ENCODE measurements at places on chromosomes 12 and 14.

GRCh38 chr12:96617178-96617577, 127.8 kb downstream of the CFAP54 start:
- no peak for ATAC-seq

DNA sequence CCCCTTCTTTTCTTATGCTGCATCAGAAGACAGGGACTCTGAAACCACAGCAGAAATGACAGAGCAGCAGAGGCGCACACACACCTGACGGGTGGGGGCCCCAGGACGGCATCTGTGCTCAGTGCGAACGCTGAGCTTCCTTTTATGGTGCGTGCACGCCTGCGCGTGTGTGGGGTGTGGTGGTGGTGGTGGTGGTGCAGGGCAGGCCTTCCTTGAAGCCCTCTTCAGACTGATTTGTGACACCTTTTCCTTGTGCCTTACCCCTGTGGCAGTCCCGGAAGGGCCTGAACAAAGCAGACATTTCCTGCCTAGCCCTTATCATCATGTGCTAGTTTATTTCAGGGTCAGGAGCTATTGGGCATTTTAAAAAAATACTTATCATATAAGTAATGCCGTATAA, 75.7 kb downstream of the TSPAN9 start:
- peak; percentile 37 for ATAC-seq

DNA sequence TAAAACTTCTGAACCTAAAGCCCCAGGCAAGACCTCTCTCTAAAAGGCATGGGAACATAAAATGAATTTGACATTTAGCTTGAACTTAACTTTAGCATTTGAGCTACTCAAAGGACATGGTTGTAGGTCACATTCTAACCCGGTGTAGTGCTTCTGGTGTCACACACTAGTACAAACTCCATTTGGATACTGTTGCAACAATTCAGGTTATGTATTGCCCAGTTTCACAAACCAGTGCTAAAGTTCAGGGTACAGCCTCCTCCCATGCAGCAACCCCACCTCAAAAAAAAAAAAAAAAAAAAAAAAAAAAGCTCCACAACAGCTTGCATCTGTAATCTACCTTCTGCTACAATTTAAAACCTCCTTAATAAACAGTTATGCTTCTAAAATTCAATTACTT, 7.8 kb downstream of the PPTC7 start:
- ATAC-seq: no peak

DNA sequence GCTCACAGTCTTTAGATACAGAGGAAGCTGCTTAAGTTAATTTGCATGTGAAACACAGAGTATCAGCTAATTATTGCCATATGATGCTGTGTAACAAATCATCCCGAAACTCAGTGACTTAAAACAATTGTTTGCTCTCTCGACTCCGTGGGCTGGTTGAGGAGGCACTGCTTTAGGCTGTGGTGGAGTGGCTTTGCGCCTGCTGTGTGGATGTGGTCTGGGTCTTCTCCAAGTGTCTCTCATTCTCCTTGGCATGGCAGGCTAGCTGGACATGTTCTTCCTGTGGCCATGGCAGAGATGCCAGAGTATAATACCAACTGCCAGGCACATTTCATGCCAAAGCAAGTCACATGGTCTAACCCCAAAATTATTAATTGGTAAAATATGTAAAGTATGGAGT, 40.9 kb downstream of the PELI2 start:
- peak; percentile 78 for ATAC-seq
